ENCODE measurements at places on chromosomes 3 and 15. TPM values are rescaled to one million over a fixed set of nuclear protein-coding genes. Genes with fewer than 3 reads are reported as not detected.

The NPAP1 gene
- total RNA-seq, result not detected

GRCh38 chr3:119207512-119207875 is 33.2 kb downstream of the B4GALT4 start:
- no peak for DNase-seq

The SCAMP5 gene
- total RNA-seq, result 4.4 TPM

DNA sequence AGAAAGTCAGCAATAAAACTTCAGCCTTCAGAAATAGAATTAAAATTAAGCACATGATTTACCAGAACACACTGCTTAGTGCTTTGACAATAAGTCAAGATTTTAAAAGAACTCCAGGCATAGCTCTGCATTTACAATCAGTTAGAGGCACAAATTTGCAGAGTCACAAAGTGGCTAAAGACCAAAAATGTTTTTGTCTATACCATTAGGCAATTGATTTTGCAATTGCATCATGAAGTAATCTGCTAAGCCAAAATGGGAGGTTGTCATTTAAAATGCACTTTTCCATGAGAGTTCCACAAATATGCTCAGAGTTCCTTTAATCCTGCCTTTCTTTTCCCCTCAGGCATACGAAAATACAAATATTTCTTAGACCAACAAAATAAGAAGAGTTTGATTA is 10.1 kb upstream of the DCP1A start:
- DNase-seq, result no peak

GRCh38 chr3:38314764-38315487 is 31.7 kb upstream of the XYLB start:
- DNase-seq, result no peak

The CRABP1 gene
- not detected for total RNA-seq

The SERPINI2 gene
- total RNA-seq, result not detected

DNA sequence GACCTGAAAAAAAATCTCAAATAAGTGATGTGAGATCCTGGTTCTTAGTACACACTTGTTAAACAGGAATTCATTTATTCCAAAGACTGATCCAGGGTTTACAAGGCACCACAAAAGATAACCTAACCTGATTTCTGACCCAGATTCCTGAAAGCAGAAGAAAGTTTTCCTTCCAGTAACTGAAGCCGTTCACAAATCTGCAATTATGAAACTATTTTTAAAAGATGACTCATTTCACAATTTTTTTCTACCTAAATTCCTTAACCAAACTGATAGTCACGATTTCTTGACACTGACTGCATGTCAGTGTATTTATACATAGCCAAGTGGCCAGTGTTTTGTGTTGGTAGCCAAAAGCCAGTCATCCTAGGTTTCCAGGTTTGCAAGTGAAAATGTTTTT is 17.1 kb downstream of the SLC9A9 start:
- peak; percentile 28 for DNase-seq

GRCh38 chr3:38969317-38970235 is 82.2 kb downstream of the SCN11A start:
- no peak for DNase-seq

The AADACL2 gene
- not detected for total RNA-seq

- DNase-seq, result no peak
Measured at GRCh38 chr3:170903123-170903522, 5.3 kb downstream of the EIF5A2 start.

DNA sequence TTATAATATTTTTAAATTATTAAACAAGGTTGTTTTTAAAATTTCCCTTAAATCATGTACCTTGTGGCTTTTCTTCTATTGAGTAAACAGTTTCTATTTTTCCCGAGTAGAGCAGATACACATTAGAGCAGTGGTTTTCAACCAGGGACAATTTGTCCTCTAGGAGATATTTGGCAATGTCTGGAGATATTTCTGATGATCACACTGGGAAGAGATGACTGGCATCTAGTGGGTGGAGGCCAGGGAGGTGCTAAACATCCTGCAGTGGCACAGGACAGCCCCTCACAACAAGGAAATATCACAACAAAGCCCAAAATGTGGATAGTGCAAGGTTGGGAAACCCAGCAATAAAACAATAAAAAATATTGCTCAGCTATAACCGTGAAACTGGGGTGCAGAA is 113.0 kb upstream of the PTPRG start:
- no peak for DNase-seq

The CLDN11 gene
- 32.3 TPM for total RNA-seq

The TYRO3 gene
- total RNA-seq, result 13.8 TPM

The CLDN16 gene
- total RNA-seq, result not detected

- DNase-seq, result no peak
Measured at GRCh38 chr3:37601832-37602231, 259.8 kb upstream of the CTDSPL start.

GRCh38 chr3:196051282-196052076 is 30.4 kb downstream of the TFRC start:
- no peak for DNase-seq

DNA sequence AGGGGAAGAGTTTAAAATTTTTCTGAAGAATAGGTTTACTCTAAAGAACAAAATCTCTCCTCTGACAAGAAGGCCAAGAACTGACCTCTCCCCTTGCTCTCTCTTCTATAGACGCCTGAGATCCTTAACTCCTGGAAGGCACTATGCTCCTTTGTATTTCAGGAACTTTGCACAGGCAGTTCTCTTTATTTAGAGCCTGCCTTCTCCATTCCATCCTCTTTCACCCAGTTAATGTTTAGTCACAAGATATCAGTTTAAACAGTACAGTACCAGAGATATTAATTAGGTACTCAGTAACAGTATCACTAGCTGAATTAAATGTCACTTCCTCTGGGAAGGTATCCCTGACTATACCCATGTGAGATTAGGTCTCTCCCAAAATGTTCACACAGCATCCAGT is 33.5 kb downstream of the HERC1 start:
- no peak for DNase-seq

The UBAP1L gene
- total RNA-seq, result 0.12 TPM

GRCh38 chr15:59522988-59523461 is 85.0 kb downstream of the FAM81A start:
- DNase-seq, result no peak

DNA sequence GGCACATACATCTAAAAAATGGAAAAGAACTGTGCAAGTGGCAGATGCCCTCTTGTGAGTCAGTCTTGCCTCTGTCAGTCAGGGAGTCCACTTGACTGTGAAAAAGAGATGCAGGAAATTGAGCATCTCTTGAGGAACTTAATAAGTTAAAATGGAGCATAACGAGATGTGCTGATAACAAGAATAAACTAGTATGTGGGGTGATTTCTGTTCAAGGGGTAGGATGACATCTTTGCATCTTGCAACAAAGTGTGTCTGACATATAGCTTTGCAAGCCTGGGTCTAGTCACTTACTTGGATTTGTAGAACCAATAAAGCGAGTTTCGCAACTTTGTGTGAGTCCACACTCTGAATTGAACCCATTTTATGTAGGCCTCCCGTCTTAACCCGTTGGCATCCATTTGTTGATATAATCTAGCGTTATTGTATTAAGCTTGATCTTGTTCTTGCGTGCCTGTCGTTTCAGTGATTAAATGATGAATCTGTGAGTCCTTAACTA is 2.2 kb downstream of the USP3 start:
- peak; percentile 36 for DNase-seq

The ECE2 gene
- not detected for total RNA-seq

GRCh38 chr3:186361246-186361761 is 730 bp downstream of the DGKG start:
- no peak for DNase-seq

- DNase-seq, result no peak
Measured at GRCh38 chr3:16051691-16052090, 122.8 kb upstream of the GALNT15 start.

DNA sequence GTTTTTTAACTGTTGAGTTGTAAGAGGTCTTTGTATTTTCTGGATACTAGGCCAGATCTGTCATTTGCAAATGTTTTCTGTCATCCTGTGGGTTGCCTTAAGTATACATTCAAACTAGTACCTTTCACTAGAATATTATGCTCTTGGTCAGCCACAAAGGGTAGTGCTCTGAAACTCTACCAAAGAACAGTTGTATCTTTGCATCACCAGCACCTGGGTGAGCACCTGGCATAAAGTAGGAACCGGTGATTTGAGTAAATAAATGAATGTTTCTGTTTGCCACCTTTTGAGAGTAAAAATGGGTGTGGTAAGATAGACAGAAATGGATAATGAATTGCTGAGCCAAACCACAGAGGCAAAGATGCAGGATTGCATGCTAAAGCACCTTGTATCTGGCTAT is 98.7 kb downstream of the SLCO3A1 start:
- DNase-seq, result no peak
